ENCODE measurements at places on chromosomes 5 and 9.

DNA sequence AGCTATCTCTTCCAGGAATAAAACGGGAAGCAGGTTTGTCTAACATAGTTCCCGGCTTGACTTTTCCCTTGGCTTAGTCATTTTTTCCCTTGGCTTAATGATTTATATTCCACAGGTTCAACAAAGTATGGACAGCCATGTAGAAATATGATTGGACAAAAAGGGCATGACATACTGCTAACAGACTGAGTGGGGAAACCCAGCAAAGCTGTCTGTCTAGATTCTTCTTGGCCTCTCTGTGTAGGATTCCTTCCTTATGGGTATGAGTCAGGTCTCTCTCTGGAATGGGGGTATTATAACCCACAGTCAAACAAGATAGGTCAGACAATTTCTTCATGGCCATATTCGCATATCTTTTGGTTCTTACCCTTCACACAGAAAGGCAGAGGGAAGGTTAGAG is 5.7 kb upstream of the MTAP start:
- DNase-seq: no peak

- no peak for DNase-seq
Measured at GRCh38 chr5:90020575-90021538, 388.7 kb downstream of the CETN3 start.

GRCh38 chr9:113042884-113043657 is 13.5 kb downstream of the ZFP37 start:
- DNase-seq: no peak

DNA sequence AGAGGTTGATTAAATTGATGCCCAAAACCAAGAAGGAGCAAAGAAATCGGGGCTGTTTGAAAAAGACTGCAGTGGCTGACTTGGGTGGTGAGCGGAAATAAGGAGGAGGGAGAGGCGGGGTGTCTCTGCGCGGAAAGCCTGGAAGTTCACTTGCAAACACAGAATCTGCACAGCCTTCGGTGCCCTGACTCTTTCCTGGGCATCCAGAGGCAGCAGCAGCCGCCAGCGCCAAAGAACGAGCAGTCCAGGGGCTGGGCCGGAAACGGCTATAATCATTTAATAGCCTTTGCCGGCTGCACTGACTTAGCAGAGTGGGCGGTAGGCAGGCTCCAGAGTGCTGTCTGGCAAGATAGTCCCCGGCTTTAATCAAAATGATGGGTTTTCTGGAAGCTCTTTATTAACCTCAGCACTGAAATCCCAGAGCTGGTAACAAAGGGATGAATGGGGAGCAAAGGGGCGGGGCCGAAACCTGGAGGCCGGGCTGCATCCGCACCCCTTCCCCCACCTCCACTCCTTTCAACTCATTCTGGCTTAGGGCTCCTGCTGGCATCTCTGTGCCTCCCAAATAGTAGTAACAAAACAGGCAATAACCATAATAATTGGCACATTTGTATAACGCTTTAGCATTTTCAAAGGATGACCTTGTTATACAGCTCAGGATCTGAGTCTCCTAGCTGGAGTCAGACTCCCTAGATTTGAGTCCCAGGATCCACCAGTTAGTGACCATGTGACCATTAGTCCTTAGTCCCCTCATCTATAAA is 35.7 kb downstream of the PCDHAC2 start:
- DNase-seq: no peak

DNA sequence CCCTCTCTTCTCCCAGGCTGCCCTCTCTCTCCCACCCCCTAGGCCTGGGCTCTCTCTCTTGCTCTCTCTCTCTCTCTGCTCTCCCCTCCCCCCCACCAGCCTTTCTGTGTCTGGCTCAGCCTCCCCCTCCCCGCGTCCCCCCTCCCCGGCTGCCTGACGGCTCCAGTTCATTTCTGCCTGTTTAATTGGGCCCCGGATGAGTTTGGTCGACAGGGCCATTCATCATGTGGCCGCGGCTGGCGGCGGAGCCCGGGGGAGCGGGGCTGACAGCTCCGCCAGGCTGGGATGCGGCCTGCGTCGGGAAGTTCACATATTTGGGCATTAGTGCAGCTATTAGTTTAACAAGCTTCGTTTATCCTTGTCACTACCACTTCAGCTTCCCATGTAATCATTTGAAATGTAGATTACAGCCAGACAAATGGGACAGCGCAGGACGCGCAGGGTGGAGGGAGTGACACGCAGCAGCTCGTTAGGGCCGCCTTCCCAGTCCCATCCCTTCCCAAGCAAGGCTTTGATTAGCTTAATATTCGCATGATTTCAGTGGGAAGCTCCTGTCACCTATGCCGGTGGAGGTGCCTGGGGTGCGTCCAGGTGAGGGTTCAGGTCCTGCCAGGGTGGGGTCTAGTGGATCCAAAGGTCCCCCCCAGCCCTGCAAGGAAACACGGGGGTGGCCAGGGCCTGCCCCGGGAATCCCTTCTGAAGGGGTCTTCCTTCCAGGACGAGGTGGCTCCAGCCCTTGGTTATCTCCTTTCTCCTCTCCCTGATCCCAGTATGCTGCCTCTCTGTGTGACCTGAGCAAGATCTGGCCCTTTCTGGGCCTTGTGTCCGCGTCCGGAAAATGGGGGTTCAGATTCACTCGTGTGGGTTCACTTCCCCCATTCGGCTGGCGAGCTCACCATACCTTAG is 214.8 kb downstream of the PAX5 start:
- DNase-seq: no peak

DNA sequence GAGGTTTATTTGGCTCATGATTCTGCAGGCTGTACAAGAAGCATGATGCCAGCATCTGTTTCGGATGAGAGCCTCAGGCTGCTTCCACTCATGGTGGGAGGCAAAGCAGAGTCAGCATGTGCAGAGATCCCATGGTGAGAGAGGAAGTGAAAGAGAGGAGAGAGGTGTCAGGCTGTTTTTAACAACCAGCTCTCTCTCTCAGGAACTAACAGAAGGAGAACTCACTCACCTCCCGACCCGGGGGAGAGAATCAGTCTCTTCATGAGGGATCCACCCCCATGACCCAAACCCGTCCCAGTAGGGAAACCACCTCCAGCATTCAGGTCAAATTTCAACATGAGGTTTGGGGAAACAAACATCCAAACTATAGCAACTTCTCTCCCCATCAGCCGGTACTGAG is 187.7 kb downstream of the ENC1 start:
- no peak for DNase-seq

- DNase-seq: peak; percentile 47
Measured at GRCh38 chr5:65861830-65862241, 64.5 kb upstream of the ERBIN start.

DNA sequence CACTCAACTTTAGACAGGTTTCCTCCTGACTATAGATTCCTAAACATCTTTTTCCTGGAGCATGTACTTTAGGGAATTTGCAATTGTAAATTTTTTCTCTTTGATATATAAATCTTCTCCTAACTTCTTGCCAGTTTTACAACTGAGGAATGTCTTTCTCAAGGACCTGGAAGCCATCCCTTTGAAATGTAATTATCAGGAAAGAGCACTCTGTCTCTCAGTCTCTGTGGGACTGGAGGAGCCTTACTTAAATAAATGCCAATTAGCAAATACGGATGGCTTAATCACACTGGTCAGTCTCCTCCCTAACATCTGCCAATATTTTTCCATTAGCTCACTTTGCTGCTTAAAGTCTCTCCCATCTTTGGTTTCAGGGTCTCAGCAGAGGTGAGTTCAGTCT is 344.3 kb upstream of the ARRDC3 start:
- no peak for DNase-seq

DNA sequence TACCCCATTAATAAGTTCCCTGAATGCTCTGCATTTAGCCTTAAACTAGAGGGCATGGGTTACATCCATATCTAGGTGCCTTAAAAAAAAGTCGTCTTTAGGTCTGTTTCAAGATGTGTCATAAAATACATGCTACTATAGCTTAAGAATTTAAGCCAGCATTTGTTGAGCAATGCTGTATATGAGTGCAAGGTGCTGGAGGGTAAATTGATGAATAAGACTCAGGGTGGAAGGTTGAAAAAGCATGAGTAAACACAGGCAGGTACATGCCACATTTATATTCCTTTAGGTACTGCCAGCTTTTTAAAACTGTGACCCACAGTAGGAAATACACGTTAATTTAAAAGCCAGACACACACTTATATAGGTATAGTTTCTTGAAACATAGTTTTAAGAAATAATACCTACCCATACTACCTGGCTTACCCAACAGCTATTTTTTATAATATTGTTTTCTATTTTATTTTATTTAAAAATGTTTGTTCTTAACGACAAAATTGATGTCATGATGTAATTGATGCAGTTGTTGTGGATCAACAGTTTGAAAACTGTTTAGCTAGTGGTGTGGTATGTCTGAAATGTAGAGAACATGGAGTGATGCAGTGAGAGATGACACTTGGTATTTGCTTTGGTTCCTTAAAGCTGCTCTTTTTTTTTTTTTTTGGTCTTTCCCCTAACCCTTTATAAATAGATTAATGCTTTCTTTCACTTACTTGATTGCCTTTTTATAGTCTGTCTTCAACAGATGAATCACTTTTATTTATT is 3.9 kb downstream of the HMGCR start:
- no peak for DNase-seq

GRCh38 chr9:14135421-14135820 is 178.5 kb downstream of the NFIB start:
- DNase-seq: no peak

DNA sequence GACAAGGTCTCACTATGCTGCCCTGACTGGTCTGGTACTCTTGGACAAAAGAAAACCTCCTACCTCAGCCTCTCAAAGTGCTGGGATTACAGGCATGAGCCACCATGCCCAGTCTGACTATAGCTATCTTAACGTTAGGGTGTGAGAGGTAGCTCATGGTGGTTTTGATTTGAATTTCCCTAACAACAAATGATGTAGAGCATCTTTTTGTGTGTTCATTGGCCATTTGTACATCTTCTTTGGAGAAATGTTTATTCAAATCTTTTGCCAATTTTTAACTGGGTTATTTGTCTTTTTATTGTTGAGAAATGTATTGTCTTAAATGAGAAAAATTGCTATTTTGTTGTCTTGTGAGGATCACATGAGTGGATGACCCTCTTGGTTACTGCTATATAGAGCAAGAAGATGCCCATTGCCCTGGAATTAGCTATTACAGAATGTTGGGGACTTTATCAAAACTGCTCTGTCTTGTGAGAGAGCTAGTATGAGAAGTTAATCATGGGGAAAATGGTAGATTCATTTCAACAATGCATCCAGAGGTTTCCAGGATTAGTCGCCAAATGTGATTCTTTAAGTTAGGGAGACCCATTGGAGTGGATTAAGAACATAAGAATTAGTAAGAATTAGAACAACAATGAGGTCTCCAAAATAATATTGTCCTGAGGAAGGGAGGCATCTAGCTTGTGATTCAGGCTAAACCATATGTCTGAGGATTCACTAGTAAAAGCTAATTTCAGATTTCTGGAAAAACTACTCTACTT is 124.3 kb upstream of the MOCS2 start:
- no peak for DNase-seq

GRCh38 chr9:99748266-99748665 is 73.4 kb upstream of the NR4A3 start:
- no peak for DNase-seq

- DNase-seq: peak; percentile 48
Measured at GRCh38 chr9:25677301-25678146, 720 bp downstream of the TUSC1 start.

DNA sequence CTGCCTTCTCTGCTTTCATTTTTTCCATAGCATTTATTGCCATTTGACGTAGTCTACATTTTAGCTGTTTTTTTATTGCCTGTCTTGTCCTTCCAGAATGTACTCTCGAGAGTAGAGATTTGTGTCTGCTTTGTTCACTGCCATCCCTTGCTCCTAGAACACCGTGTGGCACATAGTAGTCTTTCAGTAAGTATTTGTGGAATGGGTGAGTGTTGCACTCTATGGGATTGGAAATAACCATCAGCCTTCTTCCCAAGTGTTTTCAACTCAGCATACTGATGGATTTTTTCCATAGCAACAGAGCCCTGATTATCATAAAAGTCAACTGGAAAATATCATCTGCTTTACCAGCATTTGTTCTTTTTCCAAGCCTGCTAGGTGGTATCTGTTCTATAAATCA is 462.6 kb downstream of the ENC1 start:
- DNase-seq: no peak

DNA sequence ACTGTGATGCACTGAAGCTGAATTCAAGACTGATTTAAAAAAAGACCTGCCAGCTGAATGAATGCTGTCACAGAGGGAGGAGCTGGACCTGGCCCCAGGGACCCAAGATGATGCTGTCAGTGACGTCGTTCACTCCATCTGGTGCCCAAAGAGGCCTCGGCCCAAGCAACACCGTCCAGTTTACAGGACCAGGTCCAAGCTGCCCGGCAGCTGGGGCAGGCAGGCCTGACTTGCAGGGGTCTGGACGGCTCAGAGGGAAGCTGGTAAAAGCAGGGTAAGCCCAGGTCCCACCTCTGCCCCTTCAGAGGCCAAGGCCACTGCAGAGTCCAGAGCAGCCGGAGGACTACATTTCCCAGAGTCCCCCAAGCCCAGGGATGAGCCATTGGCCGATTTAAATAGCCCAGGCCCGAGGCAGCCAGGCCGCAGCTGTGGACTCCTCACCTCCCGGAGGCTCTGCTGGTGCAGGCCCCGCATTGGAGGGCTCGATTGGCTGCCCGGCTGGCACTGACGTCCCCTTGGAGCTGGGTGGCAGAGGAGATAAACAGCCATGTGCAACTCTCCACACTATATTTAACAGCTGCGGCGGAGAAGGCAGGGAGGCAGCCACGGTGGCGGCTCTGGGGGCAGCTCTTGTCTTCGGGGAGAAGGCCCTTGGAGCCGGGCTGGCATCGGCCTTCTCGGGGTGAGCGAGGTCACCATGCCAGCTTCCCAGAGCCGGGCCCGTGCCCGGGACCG is at the start of gene PLPP7:
Gene PLPP7 (plus strand): TSS at position 423 of the 735 bp plus-strand sequence. CDS start 275 bp downstream, at position 698.
- peak; percentile 85 for DNase-seq

- no peak for DNase-seq
Measured at GRCh38 chr5:132267166-132267739, 9.8 kb downstream of the PDLIM4 start.

DNA sequence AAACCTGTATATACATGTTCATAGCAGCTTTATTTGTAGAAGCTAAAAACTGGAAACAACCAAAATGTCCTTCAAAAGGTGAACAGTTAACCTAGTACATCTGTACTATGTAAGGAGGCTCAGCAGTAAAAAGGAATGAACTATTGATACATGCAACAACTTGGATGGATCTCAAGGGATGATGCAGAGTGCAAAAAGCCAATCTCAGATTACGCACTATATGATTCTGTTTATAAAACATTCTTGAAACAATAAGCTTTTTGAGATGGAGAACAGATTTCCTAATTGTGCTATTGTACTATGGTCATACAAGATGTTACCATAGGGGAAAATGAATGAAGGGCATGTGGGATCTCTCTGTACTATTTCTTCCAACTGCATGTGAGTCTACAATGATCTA is 88.9 kb downstream of the PAM start:
- DNase-seq: no peak

- DNase-seq: no peak
Measured at GRCh38 chr5:14251733-14252132, 108.6 kb downstream of the TRIO start.

Data from T47D (cell line).